ENCODE measurements at places on chromosomes 12 and 14. TPM values are rescaled to one million over a fixed set of nuclear protein-coding genes. Genes with fewer than 3 reads are reported as not detected.

BEGAIN gene
- not detected for total RNA-seq

SLC6A13 gene
- total RNA-seq = 0.11 TPM

TAS2R14 gene
- 1.7 TPM for total RNA-seq

DAO gene
- not detected for total RNA-seq

RASAL1 gene
- not detected for total RNA-seq

SYT10 gene
- total RNA-seq = not detected

OR6C2 gene
- not detected for total RNA-seq

TAS2R7 gene
- 0.32 TPM for total RNA-seq

CLIP1 gene
- total RNA-seq = 38.3 TPM

NOPCHAP1 gene
- total RNA-seq = 3.2 TPM
